AG10803 (cell line): ENCODE measurements at places on chromosomes 3 and 15.

GRCh38 chr3:48464713-48465221, 18.2 kb downstream of the ATRIP start:
- no peak for DNase-seq

DNA sequence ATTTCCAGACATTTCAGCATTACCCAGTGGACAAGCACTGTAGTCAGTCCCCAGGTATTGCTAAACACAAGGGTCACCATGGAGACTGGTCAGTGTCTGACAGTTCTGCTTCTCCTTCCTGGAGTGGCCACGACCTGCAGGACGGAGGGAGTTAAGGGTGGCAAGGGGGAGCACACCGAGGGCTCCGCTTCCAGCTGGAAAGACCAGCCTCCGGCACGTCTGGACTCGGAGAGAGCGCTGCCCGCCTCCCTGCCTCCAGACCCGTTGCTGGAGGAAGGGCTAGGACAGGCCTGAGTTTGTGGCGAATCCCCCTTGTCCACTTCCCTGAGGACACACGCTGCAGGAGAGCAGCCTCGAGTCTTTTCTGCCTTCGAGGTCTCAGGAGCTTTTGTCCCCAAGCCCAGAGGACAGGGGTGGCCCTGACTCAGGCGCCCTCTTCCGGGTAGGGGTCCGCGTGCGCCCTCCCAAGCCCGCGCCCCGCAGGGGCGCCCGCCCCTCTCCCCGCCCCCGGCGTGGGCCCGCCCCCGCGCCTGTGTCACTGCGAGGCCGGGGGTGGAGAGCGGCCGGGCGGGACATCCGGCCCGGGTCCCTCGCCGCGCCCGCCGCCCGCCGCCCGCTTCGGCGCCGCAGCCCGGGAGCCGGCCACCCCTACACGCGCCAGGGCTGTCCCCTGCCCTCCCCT, at the start of gene CHST14:
CHST14 (plus strand) TSS at position 562 of the 682 bp plus-strand sequence. CDS start 230 bp downstream, outside the sequence.
- DNase-seq = peak; percentile 54

GRCh38 chr3:53225181-53225580, 30.6 kb downstream of the TKT start:
- no peak for DNase-seq

GRCh38 chr3:171285287-171285686, 174.9 kb downstream of the TNIK start:
- DNase-seq = no peak

- DNase-seq = no peak
These were observed 400.7 kb upstream of the TPM1 start for GRCh38 chr15:62641825-62642224.

DNA sequence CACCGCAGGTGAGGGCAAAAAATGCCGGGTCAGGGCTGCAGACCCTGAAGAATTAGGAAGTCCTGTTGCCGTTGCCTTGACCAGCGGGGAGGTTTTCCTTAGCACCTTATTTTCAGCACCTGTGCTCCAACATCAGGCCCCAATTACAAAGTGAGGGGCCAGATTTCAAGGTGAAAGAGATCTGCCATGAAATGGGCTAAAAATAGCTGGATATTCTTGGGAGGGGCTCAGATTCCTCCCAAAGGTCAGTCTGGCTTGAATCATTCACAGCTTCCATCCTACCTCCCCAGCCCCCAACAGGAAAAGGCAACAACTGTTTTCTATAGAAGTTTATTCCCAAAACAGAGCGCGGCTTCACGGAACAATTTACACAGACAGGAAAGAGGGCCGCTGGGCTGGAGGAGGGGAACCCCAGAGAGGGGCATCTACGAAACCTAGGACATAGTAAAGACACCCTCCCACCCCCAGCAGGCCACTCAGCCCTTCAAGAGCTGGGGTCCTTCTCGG, 941 bp upstream of the SLC26A6 start:
- no peak for DNase-seq

GRCh38 chr3:146033950-146034349, 127.0 kb downstream of the PLOD2 start:
- no peak for DNase-seq

DNA sequence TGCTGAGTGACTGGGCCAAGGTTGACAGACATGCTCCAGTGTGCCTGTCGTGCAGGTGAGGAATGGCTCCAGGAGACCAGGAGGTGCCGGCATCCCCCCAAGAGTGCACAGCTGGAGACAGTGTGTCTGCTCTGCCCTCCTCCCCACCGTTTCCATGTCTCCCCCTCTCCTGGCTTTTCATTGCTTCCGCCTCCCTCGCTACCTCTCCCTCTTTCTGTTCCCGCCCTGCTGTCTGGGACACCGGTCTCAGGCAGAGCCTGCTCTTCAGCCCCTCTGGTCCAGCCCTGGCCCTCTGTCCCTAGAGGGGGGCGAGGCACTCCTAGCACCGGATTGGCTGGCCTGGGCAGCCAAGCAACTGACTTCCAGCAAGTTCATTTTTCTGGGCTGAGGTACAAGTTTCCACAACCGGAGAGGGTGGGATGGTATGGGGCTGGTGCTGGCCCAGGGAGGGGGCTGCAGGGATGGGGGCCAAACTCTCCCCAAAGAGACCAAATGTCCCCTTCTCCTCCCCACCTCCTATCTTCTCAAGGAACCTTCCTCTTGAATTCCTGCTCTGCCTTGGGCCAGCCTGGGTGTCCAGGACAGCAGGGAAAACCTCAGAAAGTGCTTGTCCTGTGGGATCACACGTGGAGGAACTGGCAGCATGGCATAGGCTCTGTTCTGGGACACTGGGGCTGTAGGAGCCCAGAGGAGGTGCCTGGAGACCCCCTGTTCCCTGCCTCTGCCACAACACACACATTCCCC, 32.6 kb downstream of the PRKCD start:
- DNase-seq = no peak

DNA sequence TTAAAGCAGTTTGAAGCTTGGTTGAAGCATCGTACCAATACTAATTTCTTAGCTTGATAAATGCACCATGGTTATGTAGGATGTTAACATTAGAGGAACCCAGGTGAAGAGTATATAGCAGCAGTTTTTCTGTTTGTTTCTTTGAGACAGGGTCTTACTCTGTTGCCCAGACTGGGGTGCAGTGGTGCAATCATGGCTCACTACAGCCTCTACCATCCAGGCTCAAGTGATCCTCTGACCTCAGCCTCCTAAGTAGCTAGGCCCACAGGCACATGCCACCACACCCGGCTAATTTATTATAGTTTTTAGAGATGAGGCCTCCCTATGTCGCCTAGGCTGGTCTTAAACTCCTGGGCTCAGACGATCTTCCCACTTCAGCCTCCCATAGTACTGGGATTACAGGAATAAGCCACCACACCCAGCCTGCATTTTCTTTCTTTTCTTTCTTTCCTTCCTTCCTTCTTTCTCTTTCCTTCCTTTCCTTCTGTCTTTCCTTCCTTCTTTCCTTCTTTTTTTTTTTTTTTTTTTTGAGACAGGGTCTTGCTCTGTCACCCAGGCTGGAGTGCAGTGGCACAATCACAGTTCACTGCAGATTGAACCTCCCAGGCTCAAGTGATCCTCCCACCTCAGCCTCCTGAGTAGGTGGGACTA, 6.1 kb downstream of the PEAK1 start:
- DNase-seq = no peak

DNA sequence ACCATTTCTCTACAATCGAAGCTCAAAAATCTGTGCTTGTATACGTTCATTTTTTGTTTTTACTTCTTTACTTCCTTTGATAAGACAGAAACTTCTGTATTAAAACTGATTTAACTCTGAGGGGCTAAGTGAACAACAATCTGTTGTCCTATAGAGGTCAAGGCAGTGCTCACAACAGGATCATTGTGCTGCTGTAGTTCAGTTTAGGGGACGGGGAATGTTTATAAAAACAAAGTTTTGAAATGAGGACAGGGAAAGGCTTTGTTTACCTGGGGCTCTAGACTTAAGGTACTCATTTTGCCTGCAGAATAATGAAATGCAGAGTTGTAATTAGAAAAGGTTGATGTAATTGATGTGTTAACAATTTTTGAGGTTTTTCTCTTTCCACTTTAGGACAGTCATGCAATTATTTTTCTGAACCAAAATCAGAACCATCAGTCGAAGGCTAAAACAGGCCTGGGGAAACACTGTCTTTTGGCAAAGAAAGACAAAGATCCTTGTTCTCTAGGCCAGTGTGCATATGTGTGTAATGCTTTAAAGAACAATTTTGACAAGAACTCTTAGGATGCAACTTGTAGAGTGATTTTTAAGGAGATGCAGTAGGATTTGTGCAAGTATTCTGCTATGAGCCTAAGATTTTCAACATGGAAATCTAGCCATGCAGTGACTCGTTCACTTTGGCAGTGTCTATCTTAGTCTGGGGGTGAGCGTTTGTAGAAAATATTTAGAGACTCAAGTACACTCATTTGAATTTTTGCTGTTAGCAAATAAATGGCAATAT, 165.2 kb downstream of the PGPEP1L start:
- peak; percentile 17 for DNase-seq

GRCh38 chr3:50418850-50419249, 59.5 kb upstream of the TMEM115 start:
- no peak for DNase-seq

GRCh38 chr3:33833408-33834095, 35.1 kb downstream of the PDCD6IP start:
- no peak for DNase-seq

DNA sequence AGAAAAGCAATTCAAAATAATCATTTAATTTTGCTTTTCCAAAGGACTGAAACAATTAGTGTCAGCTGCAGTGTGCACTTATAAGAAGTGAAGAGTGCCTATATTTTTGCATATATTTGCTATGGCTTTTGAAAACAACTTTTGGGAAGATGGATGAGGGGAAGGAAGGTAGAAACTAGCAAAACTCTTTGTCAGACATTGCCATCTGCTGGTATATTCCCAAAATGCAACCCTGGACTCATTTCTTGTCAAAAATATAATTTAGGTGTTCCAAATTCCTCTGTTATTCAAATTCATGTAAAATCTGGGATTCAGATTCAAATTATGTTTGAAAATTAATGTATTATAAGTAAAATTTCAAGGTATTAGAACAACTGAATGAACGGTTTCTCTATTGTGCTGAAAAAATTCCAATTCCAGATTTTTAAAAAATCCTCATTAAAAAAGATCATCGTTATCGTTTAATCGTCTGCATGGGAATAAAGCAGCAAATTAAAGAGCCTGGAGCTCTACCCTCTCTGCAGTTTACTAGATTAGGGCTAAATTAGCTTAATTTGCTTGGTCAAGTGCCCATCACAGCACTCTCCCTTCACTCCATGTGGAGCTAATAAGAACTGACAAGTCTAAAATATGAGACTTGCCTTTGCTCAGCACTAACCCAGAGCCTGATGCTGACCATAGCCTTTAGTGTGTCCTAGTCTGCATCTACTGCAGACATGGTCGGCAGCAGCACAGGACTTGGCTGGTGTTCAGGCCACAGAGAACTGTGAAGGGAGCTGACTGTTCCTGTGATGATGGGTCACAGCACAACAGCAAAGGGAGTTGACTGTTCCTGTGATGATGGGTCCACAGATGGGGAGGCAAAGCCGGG, 67.9 kb upstream of the MITF start:
- DNase-seq = peak; percentile 26

DNA sequence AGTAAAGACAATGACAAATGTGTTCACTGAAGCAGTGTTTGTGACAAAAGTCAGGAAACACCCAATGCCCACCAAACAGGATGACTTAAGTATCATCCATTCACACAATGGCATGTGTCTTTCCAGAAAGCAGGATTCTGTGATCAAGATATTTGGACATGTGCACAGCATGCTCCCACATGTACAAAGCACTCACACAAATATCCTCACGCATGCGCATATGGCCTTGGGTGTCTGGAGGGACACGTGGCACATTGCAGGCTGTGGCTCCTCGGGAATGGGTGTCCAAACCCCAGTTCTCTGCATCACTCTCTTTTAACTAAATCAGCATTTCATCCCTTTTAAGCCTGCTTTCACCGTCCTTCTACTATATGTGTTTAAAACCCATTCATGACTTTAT, 130.5 kb downstream of the KLF13 start:
- peak; percentile 89 for DNase-seq

- no peak for DNase-seq
These were observed 46.7 kb downstream of the PARP14 start for GRCh38 chr3:122727294-122727693.

DNA sequence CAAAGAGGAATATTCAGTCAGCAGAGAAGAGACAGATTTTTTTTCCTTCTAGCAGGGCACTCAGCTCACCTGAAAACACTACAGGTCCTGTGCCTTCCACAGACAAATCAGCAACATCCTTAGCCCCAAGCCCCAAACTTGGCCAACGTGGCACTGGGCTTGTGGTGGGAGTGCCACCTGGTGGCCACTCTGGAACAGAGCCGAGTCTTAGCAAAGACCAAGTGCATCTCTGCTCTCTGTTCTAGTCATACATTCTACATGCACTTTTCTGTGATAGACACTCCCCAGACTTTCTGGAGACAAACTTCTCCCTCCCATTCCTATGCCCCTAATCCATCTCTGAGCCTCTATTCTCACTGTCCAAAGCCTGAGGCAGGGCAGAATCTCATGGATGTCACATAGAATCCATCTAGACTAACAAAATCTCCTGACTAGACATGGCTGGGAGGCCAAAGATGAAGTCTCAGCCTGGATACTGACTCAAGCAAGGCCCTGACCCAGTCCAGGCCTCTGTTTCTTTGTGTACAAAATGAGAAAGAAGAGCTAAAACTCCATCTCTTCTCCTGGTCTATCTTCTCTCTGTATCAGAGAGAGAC, 5.1 kb upstream of the SEMA7A start:
- DNase-seq = peak; percentile 74

GRCh38 chr15:25237291-25237978, 201.4 kb downstream of the UBE3A start:
- no peak for DNase-seq

DNA sequence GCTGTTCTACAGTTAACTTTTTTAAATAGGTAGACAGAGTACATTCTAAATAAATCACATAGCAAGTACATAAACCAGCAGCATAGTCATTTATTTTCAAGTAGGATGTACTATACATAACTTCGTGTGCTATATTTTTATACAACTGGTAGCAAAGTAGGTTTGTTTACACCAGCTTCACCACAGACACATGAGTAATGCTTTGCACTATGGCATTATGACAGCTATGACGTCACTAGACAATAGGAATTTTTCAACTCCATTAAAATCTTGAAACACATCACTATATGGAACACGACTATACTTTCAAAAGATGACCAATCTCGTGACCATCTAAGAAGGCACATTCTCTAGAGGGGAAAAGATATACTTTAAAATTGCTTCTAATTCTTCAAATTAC, 3.5 kb downstream of the TEX55 start:
- peak; percentile 57 for DNase-seq

- DNase-seq = no peak
These were observed 7.2 kb downstream of the UBA3 start for GRCh38 chr3:69072928-69073327.

GRCh38 chr3:179474480-179474879, 23.2 kb upstream of the GNB4 start:
- no peak for DNase-seq

DNA sequence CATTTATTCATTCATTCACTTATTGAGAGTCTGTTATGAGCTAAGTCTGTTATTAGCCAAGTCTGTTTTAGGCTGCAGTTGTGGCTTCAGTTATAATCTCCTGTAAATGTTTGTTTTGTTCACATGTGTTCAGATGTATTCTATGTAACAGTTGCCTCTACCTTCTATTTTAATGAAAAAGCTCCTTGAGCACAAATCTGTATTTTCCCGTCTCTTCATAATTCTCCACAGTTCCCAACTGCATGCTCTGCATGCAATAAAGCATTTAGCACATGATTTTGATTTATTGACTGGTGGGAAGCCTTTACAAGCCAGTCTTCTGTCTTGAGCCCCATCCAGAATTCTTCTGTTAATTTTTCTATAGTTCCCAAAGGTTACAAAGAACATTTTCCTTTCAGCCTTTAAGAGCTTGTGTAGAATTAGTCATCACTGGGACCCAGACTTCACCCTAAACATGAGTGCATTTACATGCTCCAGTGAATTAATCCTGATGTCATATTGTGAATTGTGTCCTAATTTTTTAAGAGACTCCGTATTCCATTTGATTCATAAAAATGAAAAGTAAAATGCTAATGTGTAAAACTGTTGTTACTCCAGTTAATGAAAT, 122.3 kb upstream of the NR2E3 start:
- DNase-seq = no peak
